Caco-2 (cell line): ENCODE measurements at places on chromosomes 6 and 20. TPM values are rescaled to one million over a fixed set of nuclear protein-coding genes. Genes with fewer than 3 reads are reported as not detected.

GRCh38 chr6:22605736-22606135 is 36.4 kb downstream of the HDGFL1 start:
- no peaks in the 10 kb centered on the region for H3K27me3 ChIP-seq
- no peak overlapping the region for H3K4me3 ChIP-seq
- H3K27ac ChIP-seq = no peak overlapping the region
- no peaks in the 10 kb centered on the region for H3K4me1 ChIP-seq
- no peak for DNase-seq

DNA sequence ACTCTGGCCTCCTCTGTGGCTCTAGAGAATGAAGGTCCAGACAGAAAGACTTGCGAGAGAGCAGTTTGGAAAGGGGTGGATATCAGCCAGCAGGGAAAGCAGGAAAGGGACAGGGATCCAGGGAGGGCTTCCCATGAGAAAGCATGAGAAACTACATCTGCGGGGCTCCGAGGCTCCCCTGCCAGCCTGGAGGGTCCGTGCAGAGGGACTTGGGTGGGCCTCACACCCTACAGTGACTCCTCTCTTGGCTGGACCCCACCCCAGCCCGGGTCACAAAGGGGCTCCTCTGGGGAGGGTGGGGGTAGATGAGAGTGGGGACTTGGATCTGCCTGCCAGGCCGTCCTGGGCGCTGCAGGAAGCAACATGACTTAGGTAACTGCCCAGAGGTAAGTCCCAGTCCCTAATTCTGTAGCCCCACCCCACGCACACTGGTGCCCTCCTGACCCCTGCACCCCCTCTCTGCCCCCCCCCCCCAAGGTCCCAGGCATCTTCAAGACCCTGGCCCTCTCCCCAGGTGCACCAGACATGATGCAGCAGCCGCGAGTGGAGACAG is at the start of gene TMEM239:
TSS of gene TMEM239 (plus strand) at position 335 of the 553 bp plus-strand sequence. CDS start at position 526, 191 bp downstream.
- no peak for DNase-seq
- H3K36me3 ChIP-seq = no peaks in the 10 kb centered on the region
- H3K4me1 ChIP-seq = peaks cover 9% of the 10 kb centered on the region; the same call in 1 of the 2 replicates
- H3K27ac ChIP-seq = no peak within 1 kb of the TSS

GRCh38 chr20:63312690-63313348 is 19.8 kb downstream of the COL20A1 start:
- H3K27me3 ChIP-seq = peaks cover 1% of the 10 kb centered on the region; the same call in 1 of the 2 replicates
- no peak overlapping the region for H3K4me3 ChIP-seq
- H3K27ac ChIP-seq = no peak overlapping the region
- no peaks in the 10 kb centered on the region for H3K4me1 ChIP-seq
- H3K36me3 ChIP-seq = no peaks in the 10 kb centered on the region

The RAET1L gene
- not detected in 2 replicates for total RNA-seq

The C6orf52 gene
- total RNA-seq = 3.1 and 4.3 TPM in 2 replicates

The SLC22A16 gene
- total RNA-seq = not detected in 2 replicates
